ENCODE measurements at places on chromosomes 2 and 18.

GRCh38 chr2:213101692-213102460, 49.5 kb downstream of the IKZF2 start:
- no peak for DNase-seq

DNA sequence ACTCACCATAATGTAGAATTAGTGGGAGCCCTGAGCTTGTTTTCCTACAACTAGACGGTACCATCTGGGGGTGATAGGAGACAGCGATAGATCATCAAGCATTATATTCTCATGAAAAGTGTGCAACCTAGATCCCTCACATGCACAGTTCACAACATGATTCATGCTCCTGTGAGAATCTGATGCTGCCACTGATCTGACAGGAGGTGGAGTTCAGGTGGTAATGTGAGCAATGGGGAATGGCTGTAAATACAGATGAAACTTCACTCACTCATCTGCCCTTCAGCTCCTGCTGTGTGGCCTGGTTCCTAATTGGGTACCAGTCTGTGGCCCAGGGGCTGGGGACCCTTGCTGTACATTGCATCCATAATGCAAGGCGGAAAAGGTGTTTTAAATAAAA, 60.7 kb downstream of the USP34 start:
- DNase-seq = no peak

GRCh38 chr2:36379710-36380448, 24.3 kb downstream of the CRIM1 start:
- no peak for DNase-seq

- DNase-seq = no peak
Measured at GRCh38 chr2:131076707-131077106, 16.6 kb downstream of the FAM168B start.

GRCh38 chr2:79082987-79083386, 4.8 kb downstream of the REG1B start:
- DNase-seq = no peak

GRCh38 chr2:10738192-10738591, 16.8 kb downstream of the ATP6V1C2 start:
- DNase-seq = no peak

GRCh38 chr2:240232961-240233884, 92.8 kb upstream of the OTOS start:
- DNase-seq = peak; percentile 85

Data from stimulated activated CD4-positive, alpha-beta T cell treated with anti-CD3 and anti-CD28 coated beads, Interleukin-15, amount 100 ng/mL, for 24 hours (primary cell).